Mesothelial cell of epicardium (in vitro differentiated cells): ENCODE measurements at places on chromosomes 1 and 21.

DNA sequence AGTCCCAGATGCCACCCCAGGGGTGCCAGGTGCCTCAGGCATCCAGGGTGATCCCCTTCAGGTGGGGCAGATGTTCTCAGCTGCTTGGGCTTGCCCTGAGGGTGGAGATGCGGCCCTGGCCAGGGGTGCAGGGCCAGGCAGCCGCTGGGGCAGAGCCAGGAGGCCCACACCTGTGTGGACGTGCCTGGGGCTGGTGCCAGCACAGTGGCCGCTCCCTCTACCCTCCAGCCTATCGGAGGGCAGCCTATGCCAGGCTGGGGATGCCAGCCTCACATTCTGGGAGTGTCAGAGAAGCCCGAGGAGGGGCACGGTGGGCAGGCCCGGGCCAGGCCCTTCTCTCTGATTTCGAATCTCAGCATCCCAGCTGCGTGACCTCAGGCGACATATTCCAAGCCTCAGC is 96.5 kb upstream of the WNT4 start:
- H3K27me3 ChIP-seq, result peaks cover 4% of the 10 kb centered on the region
- no peak overlapping the region for H3K27ac ChIP-seq
- peaks cover 25% of the 10 kb centered on the region for H3K4me1 ChIP-seq
- no peaks in the 10 kb centered on the region for H3K36me3 ChIP-seq
- H3K4me3 ChIP-seq, result no peak overlapping the region

GRCh38 chr1:94602316-94602715 is 60.8 kb upstream of the F3 start:
- H3K27ac ChIP-seq, result no peak overlapping the region
- H3K4me1 ChIP-seq, result peaks cover 9% of the 10 kb centered on the region
- H3K27me3 ChIP-seq, result no peaks in the 10 kb centered on the region

GRCh38 chr21:23215261-23215660 is 2217.1 kb downstream of the NCAM2 start:
- no peaks in the 10 kb centered on the region for H3K36me3 ChIP-seq
- no peak overlapping the region for H3K27ac ChIP-seq
- no peak for DNase-seq
- H3K4me3 ChIP-seq, result no peak overlapping the region
- H3K4me1 ChIP-seq, result no peaks in the 10 kb centered on the region

- peaks cover 65% of the 10 kb centered on the region for H3K36me3 ChIP-seq
- H3K27ac ChIP-seq, result no peak overlapping the region
- H3K4me1 ChIP-seq, result peaks cover 2% of the 10 kb centered on the region
- no peak overlapping the region for H3K4me3 ChIP-seq
- no peaks in the 10 kb centered on the region for H3K27me3 ChIP-seq
- DNase-seq, result no peak
These were observed 62.4 kb upstream of the FAM3B start for GRCh38 chr21:41254090-41254700.

DNA sequence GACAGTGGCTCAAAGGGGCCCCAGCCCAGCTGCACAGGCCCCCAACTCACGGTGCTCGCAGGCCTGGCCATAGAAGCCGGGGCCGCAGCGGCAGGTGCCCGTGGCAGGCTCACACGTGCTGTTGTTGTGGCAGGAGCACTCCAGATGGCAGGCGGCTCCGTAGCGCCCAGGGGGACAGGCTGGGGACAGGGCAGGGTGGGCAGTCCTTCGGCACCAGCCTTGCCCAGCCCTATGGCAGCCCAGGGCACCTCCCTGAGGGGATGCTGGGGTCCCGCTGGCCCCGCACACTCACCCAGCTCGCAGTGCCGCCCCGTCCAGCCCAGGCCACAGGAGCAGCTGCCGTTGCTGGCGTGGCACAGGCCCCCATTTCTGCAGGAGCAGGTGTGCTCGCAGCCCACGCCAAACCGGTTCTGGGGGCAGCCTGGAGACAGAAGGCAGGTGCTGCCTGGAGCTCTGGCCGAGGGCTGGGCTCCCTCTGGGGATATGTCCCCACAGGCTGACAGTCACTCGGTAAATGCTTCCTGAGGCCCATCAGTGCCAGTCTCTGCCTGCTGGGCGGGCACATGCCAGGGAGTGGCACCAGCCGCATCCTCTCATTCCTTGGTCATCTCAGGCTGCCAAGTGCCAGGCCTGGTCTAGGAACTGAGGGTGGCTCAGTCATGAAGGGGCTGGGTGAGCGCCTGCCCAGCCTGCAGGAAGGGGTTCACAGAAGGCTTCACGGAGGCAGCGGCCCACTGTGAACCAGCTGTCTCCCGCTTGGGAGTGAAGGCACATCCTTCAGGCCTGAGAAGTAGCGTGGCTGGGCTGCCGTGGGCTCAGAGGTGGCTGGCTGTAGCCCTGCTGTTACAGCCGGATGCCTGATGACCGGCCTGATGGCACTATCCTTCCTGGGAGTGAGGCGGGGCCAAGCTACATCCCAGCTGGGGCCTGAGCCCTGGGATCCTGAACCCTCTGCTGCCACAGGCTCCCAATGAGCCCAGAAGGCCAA is 40.1 kb downstream of the ARHGEF16 start:
- peaks cover 4% of the 10 kb centered on the region for H3K36me3 ChIP-seq
- H3K4me3 ChIP-seq, result no peak overlapping the region
- no peaks in the 10 kb centered on the region for H3K27me3 ChIP-seq
- H3K4me1 ChIP-seq, result peaks cover 5% of the 10 kb centered on the region
- no peak for DNase-seq

DNA sequence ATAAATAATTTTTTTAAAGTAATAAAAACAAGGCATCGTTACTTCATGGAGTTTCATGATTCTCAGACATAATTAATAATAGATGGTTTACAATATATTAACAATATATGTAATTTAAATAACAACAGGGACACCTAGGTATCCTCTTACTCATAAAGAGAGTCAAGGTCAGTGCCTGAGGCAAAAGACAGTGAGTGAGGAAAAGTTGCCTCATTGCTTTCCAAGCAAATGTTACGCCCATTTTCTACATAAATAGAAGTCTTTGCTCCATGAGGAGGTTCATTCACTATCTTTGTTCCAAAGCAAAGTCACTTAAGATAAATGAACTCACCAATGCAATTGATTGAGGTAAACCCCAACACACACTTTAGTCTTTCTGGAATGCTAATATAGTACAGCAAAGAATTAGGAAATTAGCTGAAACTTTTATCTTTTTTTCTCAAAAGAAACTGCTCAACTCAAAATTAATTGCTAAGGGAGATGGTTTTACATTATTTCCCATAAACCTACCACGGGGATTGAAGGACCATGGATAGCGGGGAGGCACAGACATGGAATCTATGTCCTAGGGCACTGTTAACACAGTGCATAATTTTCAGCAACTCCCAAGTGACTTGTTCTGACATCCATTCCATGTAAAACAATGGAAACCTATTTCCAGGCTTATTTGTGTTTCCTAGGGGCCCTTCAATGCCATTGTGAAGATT is 19.6 kb downstream of the BCL9 start:
- H3K36me3 ChIP-seq, result no peaks in the 10 kb centered on the region
- H3K4me3 ChIP-seq, result no peak overlapping the region
- H3K27me3 ChIP-seq, result no peaks in the 10 kb centered on the region
- H3K27ac ChIP-seq, result no peak overlapping the region
- DNase-seq, result no peak

- peaks cover 7% of the 10 kb centered on the region for H3K36me3 ChIP-seq
- H3K27me3 ChIP-seq, result no peaks in the 10 kb centered on the region
- peaks cover 36% of the 10 kb centered on the region for H3K4me1 ChIP-seq
- peak overlapping the region; percentile 89 for H3K27ac ChIP-seq
- DNase-seq, result no peak
These were observed 318.1 kb downstream of the USP25 start for GRCh38 chr21:16047904-16048303.

GRCh38 chr1:243411472-243411871 is 155.6 kb downstream of the SDCCAG8 start:
- no peaks in the 10 kb centered on the region for H3K4me1 ChIP-seq
- no peak overlapping the region for H3K4me3 ChIP-seq
- H3K36me3 ChIP-seq, result peaks cover 11% of the 10 kb centered on the region
- H3K27ac ChIP-seq, result no peak overlapping the region

DNA sequence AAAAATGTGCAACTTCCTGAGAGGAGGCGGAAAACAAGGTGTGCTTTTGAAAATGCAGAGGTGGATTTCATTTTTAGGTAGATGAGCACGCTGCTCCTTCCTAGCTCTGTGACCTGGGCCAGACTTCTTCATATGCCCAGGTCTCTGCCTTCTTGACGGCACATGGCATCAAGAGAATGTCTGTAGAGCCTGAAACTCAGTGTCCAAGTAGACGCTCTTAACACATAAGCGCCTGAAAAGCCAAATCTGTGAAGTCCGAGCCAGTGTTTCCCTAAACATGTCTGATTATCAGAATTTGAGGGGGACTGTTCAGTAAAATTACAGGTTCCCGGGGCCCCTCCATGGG is 25.7 kb downstream of the FHAD1 start:
- peaks cover 6% of the 10 kb centered on the region for H3K27me3 ChIP-seq
- H3K4me3 ChIP-seq, result no peak overlapping the region
